ENCODE measurements at places on chromosomes 3 and 15.

DNA sequence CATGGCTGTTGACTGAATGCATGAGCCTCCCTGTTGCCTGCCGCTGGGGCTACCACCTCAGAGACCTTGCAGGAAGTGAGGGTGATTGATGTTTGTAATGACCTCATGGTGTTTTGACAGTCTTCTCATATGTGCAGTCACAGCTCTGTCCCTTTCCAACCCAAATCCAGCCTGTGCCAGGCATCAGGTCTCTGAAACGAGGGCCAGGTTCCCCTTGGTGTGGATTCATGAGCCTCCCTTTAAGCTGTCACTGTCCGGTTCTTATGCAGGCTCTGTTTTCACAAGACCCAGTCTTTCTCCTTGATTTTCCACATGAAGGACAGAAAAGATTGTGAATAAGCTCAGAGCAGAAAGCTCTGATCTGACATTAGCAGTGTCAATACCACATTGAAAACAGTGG is 43.1 kb downstream of the CEMIP start:
- no peak for DNase-seq

DNA sequence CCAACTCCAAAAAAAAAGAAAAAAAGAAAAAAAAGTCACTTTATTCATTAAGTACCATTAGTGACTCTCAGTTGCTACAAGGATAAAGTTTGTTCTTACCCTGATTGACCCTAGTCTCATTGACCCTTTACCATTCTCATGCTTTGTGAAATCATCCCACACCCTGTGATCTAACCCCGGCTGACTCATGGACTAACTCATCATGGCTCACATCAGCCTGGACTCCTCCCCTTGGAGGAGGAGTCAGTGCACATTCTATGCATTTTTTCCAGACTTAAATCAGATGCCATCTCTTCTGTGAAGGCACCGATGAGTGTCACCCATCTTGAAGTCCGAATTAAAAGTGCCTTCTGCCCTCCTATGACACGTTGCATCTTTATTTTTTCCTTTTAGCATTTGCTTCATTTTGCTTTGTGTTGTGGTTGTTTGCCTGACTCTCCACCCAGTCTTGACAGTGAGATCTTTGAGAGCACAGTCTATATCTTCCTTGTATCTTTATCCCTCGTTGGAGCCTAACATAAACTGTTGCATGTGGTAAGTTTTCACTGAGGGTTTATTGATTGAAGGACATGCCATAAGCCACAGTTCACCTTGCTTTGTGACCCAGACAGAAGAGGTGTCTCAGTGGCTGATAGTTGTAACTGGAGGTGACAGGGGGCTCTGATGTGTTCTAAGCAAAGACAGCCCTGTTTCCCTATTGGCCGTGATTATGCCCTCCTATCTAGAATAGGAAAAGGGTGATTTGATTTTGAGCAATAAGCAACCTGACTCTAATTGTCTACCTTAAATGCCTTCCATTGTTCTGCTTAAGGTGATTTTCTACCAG is 72.1 kb downstream of the IL1RAP start:
- DNase-seq = no peak

DNA sequence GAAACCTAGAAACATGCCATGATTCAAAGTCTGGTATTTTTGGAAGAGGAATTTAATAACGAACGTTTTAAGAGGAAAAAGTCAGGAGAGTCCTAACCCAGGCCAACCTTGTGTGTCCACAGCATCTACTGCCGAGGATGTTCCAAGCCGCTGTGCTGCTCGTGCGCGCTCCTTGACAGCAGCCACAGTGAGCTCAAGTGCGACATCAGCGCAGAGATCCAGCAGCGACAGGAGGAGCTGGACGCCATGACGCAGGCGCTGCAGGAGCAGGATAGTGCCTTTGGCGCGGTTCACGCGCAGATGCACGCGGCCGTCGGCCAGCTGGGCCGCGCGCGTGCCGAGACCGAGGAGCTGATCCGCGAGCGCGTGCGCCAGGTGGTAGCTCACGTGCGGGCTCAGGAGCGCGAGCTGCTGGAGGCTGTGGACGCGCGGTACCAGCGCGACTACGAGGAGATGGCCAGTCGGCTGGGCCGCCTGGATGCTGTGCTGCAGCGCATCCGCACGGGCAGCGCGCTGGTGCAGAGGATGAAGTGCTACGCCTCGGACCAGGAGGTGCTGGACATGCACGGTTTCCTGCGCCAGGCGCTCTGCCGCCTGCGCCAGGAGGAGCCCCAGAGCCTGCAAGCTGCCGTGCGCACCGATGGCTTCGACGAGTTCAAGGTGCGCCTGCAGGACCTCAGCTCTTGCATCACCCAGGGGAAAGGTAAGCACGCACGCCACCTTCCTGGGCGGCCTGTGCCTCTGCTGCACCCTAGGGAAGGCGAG is 28.4 kb downstream of the PML start:
- no peak for DNase-seq

GRCh38 chr15:80721476-80721875 is 26.4 kb downstream of the ABHD17C start:
- no peak for DNase-seq

DNA sequence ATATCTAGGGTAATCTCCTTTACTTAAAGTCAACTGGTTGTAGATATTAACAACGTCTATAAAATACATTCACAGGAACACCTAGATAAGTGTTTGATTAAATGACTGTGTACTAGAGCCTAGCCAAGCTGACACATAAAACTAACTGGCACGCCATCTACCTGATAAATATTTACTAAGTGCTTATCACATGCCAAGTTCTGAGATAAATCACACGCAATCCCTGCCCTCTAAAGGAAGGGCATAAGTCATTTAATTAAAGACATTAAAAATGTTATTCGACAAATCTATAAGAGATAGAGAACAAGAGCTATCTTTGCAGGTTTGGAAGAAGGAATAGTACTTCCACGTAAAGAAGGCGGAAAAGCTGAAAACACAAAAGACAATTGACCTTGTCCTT is 11.1 kb upstream of the MB21D2 start:
- DNase-seq = no peak

GRCh38 chr3:26273196-26273595 is 349.4 kb upstream of the LRRC3B start:
- no peak for DNase-seq

Measured in right kidney (tissue), 9 donors.